ENCODE measurements at places on chromosomes 5 and 9.

- no peak for DNase-seq
These were observed 348.3 kb downstream of the ICE1 start for GRCh38 chr5:5770825-5771224.

- DNase-seq, result no peak
These were observed 22.3 kb downstream of the PDE8B start for GRCh38 chr5:77232574-77233358.

DNA sequence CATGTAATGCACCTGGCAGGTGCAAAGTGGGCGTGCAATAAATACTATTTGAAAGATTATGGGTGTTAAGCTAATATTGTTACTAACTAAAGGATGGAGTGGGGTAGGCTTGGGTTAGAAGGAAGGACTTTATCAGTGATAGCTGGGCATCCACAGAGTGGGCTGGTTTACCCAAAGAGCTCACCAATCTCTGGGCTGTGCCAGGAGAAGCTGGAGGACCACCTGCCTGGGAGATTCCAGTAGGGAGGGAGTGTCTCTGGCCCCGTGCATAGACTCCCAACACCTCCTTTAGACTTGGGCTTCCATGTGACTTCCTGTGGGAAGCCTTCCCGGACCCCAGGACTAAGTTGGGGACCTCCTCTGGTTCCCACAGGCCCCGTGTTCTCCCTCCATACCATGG, 5.6 kb upstream of the URM1 start:
- no peak for DNase-seq

DNA sequence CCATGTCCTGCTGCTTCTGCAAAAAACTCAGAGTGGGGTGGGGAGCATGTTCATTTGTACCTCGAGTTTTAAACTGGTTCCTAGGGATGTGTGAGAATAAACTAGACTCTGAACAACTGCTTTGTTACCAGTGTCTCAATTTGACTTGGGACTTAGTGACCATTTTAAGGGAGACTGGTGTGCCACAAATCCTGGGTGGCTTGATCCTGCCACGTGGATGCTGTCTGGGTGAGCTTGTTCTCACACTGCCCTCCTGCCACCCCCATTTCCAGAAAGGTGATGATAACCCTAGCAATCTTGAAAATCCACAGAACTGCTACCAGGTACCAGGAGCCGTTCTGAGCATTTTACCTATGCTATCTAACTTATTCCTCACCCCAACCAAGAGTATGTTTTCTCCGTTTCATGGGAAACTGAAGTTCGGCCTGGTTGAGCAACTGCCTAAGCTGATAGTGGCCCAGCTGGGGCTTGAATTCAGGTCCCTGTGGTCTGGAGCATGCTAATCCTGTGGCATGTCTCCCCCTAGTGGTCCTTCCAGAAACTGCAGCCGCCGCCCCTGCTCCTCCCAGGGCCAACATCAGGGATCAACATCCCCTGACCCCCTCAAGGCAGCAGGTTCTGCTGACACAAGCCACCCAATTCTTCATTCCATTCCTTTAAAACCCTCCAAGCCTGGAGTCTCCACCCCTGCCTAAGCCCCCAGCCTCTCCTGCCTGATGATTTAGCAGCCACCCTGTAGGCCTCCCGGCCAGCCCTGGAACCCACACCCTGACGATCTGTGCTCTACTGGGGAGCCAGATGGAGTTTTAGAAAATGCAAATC, 2.8 kb downstream of the IL3 start:
- DNase-seq, result peak; percentile 88

DNA sequence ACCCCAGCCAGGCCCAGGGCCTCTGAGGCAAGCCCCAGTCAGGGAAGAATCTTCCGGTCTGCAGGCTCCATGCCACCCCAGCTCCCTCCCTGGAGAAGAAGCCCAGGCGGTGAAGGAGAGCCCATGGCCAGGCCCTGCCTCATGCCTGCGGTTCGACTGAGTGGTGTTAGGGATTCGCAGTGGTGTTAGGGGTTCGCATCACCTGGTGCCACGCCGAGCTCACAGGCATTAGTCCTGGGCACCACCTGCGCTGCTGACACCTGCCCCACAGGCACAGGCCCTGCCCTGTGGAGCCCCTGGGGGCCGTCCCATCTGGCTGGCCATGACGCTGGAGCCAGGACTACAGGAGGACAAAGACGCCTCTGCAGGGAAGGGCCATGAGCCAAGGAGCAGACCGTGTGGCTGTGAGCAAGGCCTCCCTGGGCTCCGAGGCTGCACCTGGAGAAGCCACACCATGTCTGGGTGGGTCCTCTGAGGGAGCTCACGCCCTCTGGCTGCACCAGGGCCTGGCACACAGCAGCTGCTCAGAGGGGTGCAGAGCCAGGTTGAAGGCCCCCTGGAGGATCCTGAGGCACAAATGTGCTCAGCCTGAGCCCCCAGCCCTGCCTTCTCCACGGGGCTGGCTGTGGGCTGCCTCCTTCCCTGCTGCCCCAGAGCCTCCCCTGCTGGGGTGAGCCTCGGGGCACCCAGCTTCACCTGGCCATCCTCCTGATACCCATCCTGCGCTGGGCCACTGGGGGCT, 27.6 kb upstream of the RNF130 start:
- DNase-seq, result no peak

GRCh38 chr9:77864211-77864889, 167.3 kb downstream of the GNAQ start:
- DNase-seq, result no peak

DNA sequence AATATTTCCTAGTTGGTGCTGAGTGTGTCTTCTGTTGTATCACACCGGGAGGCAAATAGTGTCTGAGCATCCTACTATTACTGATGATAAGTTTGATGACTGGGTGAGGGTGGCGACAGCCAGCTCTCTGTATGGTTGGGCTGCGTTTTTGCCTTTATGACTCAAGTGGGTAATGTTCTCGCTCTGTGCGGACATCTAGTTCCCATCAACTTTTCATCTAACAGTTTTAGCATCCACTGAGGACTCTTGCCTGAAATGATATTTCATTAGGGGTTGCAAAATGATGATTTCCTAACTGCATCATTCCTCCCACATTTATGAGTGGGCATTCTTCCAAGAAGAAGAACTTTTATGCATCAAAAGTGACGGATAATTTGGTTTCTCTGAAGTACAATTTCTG, 26.5 kb downstream of the HMCN2 start:
- DNase-seq, result no peak

GRCh38 chr9:121483049-121483448, 16.6 kb downstream of the GGTA1 start:
- no peak for DNase-seq

DNA sequence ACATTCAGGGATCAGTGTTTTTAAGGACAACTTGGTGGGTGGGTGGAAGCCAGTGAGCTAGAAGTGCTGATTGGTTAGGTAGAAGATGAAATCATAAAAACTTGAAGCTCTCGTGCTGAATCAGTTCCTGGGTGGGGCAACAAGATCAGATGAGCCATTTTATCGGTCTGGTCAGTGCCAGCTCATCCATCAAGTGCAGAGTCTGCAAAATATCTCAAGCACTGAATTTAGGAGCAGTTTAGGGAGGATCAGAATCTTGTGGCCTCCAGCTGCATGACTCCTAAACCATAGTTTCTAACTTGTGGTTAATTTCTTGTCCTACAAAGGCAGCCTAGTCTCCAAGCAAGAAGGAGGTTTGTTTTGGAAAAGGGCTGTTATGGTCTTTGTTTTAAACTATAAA, 166.4 kb downstream of the FAM170A start:
- no peak for DNase-seq

- no peak for DNase-seq
These were observed 92.7 kb upstream of the NEURL1B start for GRCh38 chr5:172548311-172548731.

- DNase-seq, result peak; percentile 18
These were observed 47.3 kb downstream of the PRLR start for GRCh38 chr5:35182910-35183535.

DNA sequence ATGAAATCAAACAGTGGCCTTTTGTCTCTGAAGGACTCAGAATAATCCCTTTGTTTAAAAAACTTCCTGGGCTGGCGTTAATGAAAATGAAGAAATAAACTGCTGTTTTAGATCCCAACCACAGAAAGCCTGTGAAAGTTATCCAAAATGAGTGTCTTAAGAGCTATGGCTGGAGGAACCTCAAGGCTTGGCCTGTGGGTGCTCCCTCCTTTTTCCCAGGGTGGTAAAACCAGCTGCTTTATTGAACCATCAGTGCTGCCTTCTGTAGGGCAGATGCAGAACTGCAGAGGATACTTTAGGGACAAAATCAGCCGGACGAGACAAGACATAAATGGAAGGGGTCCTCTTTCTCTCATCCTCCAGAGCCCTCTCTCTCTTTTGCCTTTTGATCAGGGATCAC, 100.9 kb downstream of the SMARCA2 start:
- no peak for DNase-seq

DNA sequence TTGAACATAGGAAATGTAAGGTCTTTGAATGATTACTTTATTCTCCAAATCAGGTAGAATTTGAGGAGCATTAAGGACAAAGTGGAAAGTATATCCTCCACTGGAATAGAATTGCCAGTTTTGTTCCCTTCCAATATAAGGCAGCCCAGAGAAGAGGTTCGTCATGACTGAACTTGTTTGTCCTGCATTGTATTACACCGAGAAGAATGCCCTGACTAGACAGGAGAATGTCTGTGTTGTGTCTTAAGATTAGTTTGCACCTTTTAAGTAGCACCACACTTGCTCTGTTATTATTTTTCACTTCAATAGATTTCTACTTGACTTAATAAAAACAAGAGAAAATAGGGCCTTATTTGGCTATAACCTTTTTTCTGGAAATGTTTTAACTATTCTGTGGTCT, 586.2 kb upstream of the PTGER4 start:
- no peak for DNase-seq

DNA sequence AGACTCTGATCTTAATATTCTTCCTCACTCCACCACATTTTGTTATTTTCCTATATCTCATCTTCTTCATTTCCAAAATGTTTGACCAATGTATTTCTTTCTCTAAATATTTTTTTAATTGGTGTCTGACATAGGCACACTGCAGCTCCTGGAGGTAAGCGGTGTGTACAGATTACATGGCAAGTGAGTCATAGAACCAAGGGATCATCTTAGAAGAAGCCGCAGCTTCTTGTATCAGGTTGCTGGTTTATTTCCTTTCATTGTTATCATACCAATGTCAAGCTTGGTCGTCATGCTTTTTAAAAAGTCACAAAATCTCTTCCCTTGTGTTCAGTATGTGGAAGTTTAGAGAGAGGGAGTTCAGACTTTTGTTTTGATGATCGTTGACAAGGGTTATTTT, 526.1 kb upstream of the CDH18 start:
- no peak for DNase-seq

DNA sequence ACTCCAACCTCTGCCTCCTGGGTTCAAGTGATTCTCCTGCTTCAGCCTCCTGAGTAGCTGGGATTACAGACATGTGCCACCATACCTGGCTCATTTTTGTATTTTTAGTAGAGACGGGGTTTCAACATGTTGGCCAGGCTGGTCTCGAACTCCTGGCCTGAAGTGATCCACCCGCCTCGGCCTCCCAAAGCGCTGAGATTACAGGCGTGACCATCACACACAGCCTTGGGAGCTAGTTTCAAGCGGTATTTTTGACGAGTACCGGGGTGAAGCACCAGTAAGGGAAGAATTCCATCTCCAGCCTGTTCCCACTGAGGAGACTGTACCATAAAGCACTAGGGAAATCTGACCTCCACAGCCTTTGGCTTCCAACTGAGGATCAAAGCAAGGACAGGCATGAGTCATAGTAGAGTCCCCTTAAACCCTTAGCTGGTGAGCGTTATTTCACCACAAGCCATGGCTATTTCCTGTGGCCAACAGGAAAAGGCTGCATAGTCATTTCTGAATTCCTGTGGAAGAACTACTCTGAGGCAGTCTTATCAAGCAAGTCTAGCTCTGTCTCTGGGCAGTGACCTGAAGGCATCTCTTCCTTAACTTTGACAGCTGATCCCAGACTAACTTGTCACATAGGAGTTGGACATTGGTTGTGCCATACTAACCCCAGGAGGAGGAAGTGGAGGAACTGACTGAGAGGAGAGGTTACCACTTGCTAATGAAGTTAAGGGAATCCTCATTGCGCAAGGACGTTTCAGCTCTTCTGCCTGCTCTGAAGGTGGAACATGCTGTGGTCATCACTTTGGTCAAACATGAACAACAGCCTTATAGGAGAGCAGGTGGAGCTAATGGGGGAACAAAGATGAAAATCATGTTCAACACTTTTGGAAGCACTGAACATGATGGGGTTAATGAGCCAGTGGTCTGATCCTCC, 85.8 kb upstream of the DMRT1 start:
- no peak for DNase-seq

DNA sequence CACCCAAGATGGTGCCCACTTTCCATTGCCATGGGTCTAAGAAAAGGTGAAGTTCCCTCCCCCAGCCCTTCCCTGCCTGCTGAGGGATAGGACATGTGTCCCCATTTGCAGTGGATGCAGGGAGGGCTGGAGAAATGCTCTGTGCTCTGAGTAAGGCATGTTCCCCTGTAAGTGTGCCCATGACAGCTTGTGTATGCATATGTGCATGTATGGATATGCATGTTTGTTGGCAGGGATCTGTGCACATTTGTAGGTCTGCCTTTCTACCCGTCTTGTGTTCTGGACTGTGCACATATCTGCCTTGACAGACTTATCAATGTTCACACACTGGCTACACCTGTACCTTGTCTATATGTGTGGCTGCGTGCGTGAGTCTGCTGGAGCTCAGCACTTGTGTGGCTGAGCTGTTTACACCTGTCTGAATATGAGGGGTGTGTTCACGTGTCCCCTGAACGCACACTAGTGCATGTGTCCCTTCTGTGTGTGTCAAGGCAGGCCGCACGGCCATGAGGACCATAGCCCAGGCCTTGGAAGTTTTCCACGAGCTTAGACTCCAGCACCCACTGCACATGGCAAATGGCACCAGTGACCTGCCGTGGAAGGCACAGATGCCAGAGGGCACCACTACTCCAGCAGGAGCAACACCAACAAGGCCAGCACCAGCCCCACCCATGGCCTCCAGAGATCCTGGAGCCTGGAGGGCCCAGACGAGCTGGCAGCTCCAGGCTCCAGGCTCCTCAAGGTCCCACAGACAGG, 27.4 kb upstream of the TTLL11 start:
- no peak for DNase-seq

DNA sequence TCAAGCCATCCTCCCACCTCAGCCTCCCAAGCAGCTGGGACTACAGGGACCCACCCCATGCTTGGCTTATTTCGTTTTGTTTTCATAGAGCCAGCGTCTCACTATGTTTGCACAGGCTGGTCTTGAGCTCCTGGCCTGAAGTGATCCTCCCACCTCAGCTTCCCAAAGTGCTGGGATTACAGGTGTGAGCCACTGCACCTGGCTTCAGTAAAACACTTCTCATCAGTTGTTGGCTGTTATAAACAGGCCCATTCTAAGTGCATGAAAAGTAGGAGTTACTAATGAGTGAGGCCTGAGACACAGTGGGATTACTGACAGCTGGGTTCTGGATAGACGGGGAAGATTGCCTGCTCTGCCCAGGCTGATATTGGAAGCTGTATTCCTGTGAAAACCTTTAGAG, 3.5 kb downstream of the CRB2 start:
- no peak for DNase-seq

GRCh38 chr9:17802249-17802857, 223.5 kb downstream of the SH3GL2 start:
- no peak for DNase-seq

GRCh38 chr9:3290231-3290840, 235.5 kb downstream of the RFX3 start:
- DNase-seq, result no peak

All from activated CD4-positive, alpha-beta T cell treated with anti-CD3 and anti-CD28 coated beads for 24 hours (primary cell).